NCI-H146 (cell line): ENCODE measurements at places on chromosomes 1 and 21.

- DNase-seq: peak; percentile 6
Measured at GRCh38 chr1:88877382-88877825, 14.0 kb downstream of the GTF2B start.

- no peak for DNase-seq
Measured at GRCh38 chr21:17602874-17603273, 9.8 kb downstream of the BTG3 start.

- DNase-seq: no peak
Measured at GRCh38 chr1:196858811-196859210, 29.0 kb upstream of the CFHR4 start.

GRCh38 chr1:235649368-235650163 lies at the start of gene GNG4:
TSS of gene GNG4 (minus strand) at chr1:235649784. CDS start at chr1:235583838, 65,946 bp downstream.
- peak; percentile 87 for DNase-seq

- no peak for DNase-seq
Measured at GRCh38 chr1:107777664-107778047, 187.3 kb downstream of the VAV3 start.

DNA sequence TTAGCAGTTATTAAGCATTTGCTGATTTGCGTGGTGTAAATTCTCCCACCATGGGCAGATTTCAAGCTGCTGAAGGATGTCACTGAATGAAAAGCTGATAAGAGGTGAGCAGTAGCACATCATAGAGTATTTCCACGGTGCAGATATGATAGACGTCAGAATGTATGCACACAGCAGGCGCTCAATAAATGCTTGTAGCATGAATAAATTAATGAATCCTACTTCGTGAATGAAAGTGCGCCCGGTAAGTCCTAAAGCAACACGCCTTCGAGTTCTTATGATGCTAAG lies 510 bp upstream of the UBIAD1 start:
- DNase-seq: no peak

GRCh38 chr1:232568906-232569553 lies 60.9 kb downstream of the SIPA1L2 start:
- DNase-seq: peak; percentile 42
